ENCODE measurements at places on chromosomes 6 and 20.

GRCh38 chr6:102812242-102812641 is 1418.7 kb downstream of the GRIK2 start:
- DNase-seq, result no peak

DNA sequence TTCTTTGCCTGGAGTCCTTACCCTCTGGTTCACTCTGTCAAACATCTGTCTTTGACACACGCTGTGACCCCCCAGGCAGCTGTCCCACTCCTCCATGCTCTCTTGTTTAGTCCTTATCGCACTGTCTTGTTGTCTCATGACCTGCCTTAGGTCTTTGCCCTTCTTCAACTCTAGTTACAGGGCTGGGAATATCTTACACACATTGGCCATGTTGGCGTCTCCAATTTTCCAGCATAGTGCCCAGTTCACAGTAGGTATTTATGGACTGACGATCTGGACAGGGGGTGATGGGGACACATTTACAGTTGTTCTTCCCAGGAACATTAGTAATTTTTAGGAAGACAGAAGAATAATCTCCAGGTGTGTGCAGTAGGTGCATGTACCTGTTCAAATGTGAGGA is 129.7 kb upstream of the SLC22A16 start:
- DNase-seq, result no peak

DNA sequence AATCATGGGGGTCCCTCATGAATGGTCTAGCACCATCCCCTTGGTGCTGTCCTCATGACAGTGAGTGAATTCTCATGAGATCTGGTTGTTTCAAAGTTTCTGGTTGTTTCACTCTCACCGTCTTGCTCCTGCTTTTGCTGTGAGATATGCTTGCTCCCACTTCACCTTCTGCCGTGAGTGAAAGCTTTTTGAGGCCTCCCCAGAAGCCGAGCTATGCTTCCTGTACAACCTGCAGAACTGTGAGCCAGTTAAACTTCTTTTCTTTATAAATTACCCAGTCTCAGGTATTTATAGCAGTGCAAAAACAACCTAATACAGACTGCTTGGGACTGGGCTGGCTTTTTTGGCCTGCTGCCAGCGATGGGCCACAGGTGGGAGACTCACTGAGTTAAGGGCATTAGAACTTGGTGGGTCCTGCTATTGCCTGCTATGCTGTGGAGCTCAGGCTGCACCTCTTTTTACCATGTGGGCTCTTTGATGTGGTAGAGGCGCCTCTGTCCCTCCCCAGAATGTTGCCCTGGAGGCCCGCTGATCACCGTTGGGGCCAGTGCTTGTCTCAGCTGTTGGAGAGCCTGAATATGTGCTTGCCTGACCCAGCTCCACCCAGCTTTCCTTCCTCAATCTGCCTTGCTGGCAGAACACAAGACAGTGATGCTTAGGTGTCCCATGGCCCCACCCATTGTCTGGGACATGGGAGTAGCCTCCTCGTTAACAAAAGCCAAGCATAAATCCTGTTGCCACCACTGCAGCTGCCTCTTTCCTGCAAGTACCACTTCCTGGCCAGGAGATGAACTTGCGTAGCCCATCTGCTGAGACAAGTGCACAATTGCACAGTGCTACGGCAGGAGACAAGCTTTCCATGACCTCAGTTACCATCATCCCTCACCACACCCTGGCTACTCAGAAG is 47.1 kb downstream of the IGF2R start:
- peak; percentile 33 for DNase-seq

DNA sequence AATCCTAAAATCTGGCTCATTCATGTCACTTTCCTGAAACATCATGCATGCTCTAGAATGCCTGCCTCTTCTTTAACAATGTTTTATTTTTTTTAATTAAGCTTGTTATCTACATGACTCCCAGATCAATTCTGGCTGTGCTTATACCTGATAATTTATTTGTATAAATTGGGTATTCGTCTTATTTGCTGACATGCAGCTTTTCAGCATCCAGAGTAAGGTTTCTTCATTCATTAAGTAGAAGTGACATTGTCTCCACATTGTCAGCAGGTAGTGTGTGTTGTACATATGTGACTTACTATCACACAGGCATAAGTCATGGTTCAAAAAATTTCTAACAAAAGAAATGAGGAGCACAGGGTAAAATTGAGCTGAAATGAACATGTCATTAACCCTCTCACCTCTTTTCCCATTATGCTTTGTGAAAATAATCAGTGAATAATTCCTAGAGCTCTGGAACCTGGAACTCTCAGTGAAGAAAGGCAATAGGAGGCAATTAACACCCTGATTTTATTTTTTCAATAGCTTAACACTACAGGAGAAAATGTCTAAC is 157.4 kb downstream of the OPRM1 start:
- DNase-seq, result no peak

DNA sequence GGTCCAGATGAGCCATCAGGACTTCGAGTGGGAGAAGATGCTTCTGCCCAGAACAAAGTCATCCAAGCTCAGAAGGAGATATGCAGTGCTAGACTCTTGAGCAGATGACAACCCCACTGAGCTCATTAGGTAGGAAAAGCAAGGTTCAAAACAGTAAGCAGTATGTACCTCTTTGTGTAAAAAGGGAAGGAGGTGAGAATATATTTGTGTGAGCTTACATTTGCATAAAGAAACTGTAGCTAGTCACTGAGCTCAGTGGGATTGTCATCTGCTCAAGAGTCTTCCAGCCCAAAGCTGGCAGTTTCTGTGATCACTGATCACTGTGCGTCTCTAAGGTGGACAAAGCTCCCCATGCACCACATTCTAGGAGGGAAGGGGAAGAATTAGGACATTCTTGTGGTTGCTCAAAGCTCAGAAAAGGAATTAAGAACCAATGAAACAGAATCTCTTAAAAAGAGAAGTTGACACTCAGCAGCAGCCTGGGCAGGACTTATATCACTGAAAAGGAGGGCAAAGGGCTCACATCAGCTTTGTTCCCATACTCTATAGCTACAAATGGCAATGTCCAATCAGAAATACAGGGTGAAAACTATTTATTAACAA is 90.0 kb upstream of the MAFB start:
- DNase-seq, result no peak

DNA sequence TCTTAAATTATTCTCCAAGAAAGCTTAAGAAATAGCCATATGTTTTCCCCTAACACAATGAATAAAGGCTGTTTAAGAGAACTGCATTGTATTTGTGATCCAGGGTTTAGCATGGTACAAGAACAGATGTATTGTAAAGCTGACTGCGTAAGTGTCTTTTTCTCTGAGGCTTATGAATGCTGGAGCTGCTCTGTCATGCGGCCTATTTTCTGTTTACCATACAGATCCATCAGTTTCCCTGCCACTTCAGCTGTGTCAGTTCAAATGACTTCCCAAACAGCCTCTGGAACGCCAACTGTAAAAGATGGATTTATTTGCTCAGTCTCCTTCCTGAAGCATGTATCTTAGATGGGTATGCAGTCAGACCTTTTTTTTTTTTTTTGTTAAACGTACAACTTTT is 419.3 kb upstream of the HS3ST5 start:
- no peak for DNase-seq

- no peak for DNase-seq
These were observed 20.2 kb downstream of the VPS52 start for GRCh38 chr6:33251395-33252012.

- DNase-seq, result no peak
These were observed 91.0 kb upstream of the FOXA2 start for GRCh38 chr20:22675341-22675740.

DNA sequence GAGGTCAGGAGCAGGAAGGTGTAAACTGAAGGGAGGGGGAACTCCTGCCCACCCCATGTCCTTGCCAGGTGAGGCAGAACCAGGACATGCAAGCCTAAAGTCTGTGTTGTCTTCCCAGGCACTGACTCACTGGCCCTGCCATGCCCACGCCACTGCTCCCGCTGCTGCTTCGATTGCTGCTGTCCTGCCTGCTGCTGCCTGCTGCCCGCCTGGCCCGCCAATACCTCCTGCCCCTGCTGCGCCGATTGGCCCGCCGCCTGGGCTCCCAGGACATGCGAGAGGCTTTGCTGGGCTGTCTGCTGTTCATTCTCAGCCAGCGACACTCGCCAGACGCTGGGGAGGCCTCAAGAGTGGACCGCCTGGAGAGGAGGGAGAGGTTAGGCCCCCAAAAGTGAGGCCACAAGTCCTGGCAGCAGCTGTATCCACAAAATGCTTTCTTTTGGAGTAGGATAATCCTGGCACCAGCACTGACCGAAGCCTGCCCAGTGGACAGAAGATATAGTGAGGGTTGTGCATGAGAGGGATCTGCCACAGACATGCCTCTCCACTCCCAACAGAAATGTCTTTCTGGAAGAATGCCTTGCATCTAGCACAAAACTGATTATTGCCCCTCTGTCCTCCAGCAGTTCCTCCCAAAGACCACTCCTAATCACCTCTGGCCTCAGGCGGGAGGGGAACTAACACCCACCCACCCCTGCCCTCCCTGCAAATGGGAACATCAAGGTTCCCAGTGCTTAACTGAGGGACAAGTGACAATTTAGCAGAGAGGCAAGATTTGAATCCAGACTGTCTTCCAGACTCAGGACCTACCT is 812 bp downstream of the MYMX start:
- no peak for DNase-seq

GRCh38 chr6:91824331-91824730 is 1237.5 kb upstream of the MAP3K7 start:
- DNase-seq, result no peak

GRCh38 chr6:4907602-4908001 is 96.2 kb downstream of the RPP40 start:
- no peak for DNase-seq

GRCh38 chr6:20755631-20756030 is 221.4 kb downstream of the CDKAL1 start:
- DNase-seq, result no peak

DNA sequence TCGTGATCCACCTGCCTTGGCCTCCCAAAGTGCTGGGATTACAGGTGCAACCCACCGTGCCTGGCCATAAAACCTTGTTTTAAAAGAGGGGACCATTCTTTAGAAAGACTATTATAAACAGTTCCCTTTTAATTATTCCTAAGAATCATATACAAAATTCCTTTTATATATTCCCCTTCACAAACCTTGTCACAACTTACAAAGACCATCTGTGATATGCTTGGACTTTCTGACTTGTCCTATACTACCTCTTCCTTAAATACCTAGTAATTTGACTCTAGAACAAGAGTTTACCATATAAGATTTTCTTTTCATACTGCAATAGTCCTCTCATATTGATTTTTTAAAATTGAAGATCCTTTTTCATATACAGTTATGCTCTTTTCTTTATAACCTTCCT is 135.8 kb upstream of the PRSS16 start:
- no peak for DNase-seq

DNA sequence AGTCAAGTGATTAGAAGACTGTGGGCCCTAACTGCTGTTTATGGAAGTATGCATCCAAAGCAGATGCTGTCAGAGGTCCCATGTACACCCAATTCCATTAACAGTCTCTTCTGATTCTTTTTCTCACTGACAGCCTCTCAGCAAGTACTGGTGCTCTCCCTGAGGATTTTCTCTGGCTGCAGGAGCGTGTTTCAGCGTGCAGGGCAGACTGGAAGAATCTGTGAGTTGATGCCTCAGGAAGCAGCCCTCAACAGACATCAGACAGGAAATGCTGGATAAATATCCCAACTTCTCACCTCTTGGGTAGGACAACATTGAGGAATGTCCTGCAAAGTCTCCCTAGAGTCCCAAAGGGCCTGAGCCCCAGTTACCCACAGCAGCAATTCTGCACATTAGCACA is 40.8 kb downstream of the ANKEF1 start:
- no peak for DNase-seq

DNA sequence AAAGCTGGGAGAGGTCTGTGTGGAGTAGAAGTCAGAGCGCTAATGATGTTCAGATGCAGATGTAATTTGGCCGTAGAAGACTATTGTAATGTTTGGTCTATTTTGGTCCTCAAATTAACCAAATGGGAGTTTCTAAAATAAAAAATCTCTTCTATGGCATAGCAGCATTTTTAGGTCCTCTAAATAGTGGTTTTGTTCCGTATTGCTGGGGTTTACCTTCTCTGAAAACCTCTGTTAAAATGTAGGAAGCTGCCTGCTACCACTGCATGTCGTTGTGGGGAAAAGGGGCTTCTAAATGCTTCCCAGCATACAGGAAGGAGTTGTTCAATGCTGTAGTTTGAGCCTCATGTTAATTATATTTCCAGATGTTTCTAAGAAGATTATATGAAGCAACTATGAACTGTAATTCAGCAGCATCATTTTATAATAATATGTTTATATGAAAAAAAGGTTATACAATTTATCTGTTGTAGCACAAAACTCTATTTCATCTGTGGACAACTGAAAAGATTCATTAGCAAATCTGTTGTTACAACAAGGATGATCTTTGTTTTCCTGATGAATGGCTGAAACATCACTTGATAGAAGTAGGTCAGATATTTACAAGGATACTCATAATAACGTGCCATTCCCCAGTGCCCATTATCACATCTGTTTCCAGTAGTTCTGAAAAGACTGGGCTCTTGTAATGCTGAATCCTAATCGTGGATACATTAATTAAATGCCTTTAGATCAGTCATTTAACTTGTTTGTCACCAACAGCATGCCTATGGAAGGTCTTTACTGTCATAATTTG is 256.6 kb downstream of the TBC1D7 start:
- DNase-seq, result no peak

GRCh38 chr6:127319686-127320085 is 23.7 kb downstream of the ECHDC1 start:
- no peak for DNase-seq

GRCh38 chr6:19327241-19327640 is 509.9 kb upstream of the ID4 start:
- no peak for DNase-seq

Measured in CD4-positive, alpha-beta T cell treated with Interleukin-10 for 1 hour (primary cell).